HepG2 (cell line): ENCODE measurements at places on chromosomes 5 and 9.

DNA sequence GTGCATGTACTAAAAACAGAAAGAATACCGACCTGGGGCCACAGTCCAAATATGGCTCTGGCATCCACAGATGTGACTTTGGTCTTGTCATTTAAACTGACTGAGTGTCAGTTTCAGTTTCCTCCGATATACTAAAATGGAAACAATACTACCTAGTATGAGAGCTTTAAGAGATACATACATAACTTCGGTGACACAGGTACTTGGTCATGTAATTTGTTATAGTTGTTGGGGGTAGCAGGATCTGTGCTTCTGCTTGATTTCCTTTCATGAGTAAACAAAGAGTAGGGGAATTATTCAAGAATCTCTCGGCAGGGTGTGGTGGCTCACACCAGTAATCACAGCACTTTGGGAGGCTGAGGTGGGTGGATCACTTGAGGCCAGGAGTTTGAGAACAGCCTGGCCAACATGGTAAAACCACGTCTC lies 32.1 kb downstream of the MTMR12 start:
- no peak for DNase-seq

GRCh38 chr5:95617057-95617456 lies 2.8 kb upstream of the GPR150 start:
- DNase-seq, result no peak

DNA sequence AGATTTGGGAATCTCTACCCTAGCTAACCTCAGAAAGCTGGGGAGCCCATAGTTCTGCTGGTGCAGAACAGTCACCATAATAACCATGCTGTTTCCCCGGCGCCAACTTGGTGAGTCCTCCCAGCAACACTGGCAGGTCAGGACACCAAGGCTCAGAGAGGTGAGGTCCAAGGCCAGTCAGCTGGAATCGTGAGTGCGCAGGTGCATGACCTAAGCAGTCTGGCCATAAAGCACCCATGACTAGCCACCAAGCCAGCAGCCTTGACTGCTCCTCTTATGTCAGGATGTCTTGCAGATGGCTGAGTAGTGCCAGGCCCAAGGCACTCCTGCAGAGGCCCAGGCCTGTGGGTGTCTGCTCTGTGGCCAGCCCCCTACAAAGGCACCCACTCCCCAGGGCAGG lies 2.6 kb downstream of the RNF44 start:
- no peak for DNase-seq

DNA sequence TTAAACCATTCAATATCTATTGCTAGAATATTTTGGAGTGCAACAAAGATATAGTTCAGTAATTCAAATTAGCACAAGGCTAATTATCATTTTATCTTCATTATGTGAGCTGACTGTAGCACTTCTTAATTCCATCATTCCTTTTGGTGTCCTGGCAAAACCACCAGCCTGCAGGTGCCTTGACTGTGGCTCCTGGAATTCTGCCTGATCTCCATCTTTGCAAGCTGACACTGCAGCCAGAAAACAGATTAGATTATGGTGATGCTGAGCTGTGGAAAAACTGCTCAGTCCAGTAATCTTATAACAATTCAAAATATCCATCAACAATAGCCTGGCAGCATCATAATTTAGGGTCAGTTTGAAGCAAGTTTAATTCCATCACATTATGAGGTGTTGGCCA lies 919.5 kb downstream of the DTWD2 start:
- no peak for DNase-seq

GRCh38 chr9:84929068-84929467 lies 259.5 kb downstream of the NTRK2 start:
- DNase-seq, result no peak

DNA sequence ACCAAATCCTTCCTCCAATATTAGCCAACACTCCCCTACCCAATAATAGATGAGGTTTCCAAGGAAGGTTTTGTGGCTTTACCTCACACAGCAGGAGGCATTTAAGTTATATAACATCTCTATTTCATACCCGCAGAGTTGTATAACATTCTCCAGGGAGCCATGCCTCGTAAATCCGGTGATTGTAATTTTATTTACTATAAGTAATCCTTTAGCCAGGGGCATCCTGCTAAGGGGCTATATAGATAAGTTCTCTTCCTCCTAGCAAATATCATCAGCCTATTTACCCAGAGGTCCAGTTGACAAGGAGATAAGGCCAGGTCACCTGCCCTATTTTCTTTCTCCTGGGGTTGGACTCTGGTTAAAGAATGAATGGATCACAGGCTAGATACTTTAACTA lies 2051.0 kb downstream of the EFNA5 start:
- DNase-seq, result no peak

- no peak for DNase-seq
These were observed 173.7 kb downstream of the GABRB2 start for GRCh38 chr5:161372682-161373344.

- no peak for DNase-seq
These were observed 145.9 kb downstream of the FANCC start for GRCh38 chr9:95171596-95171995.

GRCh38 chr5:41637424-41637823 lies 127.0 kb upstream of the PLCXD3 start:
- no peak for DNase-seq

- no peak for DNase-seq
These were observed 73.2 kb upstream of the PHYKPL start for GRCh38 chr5:178305801-178306200.

- no peak for DNase-seq
These were observed 3.2 kb downstream of the PAPPA start for GRCh38 chr9:116156621-116157314.
